ENCODE measurements at places on chromosomes 1 and 21.

DNA sequence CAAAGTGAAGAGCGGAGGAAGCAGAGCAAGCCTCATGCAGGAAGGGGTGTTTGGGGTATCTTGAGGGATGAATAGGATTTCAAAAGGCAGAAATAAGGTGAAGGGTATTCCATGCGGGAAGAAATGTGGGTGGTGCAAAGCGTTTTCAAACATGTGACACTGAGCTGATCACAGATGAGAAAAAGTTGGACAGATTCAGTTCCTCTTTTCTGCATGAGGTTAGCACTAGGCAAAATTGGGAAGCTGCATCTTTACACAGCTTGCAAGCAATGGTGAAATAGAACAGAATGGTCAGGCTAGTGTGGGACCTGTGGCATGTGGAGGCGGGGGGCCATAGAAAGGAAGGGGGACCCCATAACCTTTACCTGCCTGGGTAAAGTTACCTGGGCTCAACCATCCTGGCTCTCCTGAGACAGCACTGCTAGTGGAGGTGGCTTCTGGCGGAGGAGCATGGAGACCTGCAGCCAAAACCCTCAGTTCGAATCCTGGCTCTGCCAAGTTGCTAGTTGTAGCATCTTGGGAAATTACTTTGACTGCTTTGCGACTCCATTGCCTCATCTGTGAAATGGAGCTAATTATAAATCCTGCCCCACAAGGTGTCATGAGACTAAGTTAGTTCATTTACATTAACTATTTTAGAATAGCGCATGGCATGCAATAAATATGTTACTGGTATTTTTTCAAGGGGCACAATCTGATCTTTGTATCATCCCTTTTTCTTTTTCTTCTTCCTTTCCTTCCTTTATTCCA lies 16.4 kb downstream of the KCNA10 start:
- no peak for DNase-seq

DNA sequence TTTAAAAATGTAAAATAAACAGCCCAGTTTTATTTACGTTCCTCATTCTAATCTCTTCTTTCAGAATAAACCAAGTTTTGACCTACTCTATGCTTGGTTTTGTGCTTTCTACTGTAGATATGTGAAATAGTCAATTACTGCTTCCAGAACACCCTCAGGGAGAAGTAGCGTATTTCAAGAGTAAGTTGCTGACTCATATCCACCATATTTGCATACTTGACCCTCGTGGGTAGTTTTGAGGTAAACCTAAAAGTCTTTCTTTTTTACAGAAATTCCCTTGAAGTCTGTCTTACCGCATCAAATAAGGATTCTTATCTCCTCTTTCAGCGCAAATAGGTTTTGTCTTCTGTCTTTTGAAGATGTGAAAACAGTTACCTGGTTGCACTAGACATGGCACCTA lies 1.4 kb upstream of the OR2L3 start:
- no peak for DNase-seq

GRCh38 chr1:198761859-198762616 lies 123.2 kb downstream of the PTPRC start:
- no peak for DNase-seq

DNA sequence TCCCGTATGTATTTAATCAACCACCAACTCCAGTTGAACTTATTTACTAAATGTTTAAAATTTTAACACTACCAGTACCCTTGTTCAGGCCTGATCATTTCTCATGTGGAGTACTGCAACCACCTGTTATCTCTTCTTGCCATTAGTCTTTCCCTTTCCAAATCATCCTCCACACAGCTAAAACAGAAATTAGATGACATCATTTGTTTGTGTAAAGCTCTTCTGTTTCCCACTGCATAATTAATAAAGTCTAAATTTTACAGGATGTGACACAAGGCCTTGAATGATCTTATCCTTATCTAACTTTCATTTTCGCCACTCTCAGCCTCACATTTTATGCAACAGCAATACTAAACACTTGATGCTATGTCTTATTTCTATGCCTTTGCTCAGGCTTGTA lies 24.4 kb downstream of the GDAP2 start:
- DNase-seq, result no peak

- DNase-seq, result no peak
Measured at GRCh38 chr1:88043834-88044233, 640.2 kb upstream of the PKN2 start.

DNA sequence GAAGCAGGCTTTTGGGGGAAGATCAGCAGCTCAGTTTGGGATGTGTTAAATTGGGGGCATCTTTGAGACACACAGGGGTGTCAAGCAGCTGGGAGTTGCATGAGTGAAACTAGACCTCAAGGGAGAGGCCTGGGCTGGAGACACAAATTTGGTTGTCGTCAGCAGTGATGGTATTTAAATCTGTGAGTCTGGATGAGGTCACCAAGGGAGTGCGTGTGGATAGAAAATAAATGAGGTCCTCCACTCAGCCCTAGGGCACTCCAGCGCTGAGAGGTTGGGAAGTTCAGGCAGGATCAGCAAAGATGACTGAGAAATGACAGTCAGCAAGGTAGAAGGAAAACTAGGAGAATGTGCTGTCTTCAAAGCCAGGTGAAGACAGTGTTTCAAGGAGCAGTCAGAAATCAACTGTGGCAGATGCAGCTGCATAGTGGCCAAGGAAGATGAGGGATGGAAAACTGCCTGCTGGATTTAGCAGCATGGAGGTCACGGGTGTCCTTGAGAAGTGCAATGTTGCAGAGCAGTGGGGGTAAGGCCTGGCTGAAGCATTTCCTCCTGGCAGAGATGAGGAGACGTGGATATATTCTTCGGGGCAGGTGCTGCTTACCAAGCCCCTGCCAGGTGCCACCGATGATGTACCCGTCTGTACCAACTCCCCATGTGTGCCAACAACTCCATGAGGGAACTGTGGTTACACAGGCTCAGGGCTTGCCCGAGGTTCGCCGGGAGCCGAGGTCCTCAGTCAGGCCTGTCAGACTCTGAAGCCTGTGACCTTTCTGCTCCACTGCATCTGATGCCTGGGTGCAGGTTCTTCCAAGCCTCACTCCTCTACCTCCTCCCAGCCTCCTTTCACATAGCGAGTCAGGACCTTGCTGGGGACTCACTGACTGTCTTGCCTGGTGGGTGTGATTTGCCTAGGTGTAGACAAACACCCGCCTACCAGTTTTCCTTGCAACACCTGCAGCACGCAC lies 11.3 kb downstream of the MAP7D1 start:
- no peak for DNase-seq

- no peak for DNase-seq
Measured at GRCh38 chr1:32652244-32652962, 1.4 kb downstream of the RBBP4 start.

GRCh38 chr1:161133220-161133740 lies 813 bp upstream of the DEDD start:
- DNase-seq, result no peak

- no peak for DNase-seq
Measured at GRCh38 chr1:113219377-113219776, 146.4 kb downstream of the LRIG2 start.

DNA sequence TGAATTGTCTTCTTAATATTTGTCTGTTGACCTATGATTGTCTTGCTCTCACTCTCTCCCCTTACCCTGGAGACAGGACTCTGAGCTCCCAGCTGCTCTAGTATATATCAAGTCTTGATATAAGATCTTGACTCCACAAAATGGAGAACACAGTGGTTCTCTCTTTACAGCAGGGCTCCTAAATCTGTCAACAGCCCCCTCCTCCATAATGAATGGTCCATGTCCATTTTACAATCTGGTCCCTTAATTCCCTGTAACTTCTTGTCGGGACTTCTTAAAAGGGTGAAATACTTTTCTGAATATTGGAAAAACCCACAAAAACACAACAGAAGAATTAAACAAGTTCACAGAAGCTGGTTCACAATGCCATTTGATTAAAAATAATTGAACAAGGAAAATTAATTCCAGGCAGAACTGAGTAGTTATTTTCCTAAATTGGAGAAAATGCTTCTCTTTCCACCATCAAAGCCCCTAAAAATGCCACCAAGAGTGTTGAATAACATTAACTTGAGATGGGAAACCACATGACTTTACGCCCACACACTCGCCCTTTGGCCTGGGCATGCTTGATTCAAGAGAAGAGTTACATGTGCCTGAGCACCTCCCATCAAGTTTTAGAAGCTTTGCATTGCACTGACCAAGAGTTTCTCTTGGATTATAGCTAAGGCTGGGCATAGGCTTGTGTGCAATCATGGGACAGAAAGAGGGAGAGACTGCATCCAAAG lies 109.8 kb downstream of the TOMM20 start:
- DNase-seq, result peak; percentile 46

DNA sequence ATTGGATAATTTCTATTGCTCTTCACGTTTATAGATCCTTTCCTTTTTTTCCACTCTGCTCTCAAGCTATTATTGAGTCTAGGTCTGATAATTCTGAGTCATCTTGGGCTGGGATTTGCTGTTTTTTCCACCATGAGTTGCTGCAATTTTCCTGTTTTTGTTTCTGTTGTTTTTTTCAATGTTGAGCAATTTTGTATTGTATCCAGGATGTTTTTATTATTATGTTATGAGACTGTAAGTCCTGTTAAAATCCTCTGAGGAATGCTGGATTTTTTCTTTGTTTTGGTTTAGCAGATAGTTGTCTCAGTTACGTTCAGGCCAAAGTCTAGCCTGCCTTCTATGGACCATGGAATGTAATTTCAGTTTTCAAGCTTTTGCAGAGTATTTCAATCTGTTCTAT lies 13.0 kb upstream of the SLC35A3 start:
- no peak for DNase-seq

DNA sequence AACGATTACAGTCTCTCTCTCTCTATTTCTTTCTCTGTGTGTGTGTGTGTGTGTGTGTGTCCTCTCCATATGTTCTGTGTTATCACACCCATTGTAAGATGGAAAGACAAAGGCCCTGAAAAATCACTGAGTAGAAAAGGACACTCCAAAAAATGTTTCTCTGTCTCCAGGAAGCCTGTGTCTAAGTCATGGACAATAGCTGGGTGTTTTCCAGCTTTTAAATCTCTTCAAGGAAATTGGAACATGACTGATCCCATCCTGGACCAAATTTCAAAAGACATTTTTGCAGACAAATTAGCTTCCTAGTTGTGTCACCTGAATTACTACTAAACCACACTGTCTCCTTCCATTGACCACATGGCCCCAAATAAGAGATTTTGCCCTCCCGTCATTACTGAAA lies 31.0 kb upstream of the LMX1A start:
- no peak for DNase-seq

DNA sequence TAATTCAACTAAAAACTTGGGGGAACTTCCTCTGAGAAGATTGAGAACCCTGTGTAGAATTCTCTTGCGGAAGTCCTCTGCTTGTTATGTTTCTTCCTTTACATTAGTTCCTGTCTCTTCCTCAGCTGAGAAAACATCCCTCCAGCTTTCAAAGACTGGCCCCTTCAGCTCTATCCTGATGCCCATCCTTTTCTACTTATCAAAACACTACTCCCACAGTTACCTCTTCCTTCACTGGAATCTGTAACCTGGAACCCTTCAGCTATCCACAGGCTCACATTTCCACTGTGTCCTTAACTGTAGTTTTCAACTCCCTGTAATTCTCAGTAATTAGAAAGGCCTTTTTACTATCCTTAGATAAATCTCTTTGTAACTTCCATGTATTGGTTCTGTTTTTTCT lies 6.0 kb upstream of the DEDD start:
- DNase-seq, result no peak

GRCh38 chr1:21783679-21784603 lies 992 bp upstream of the USP48 start:
- no peak for DNase-seq

- DNase-seq, result no peak
Measured at GRCh38 chr1:178955391-178955954, 70.2 kb upstream of the FAM20B start.

DNA sequence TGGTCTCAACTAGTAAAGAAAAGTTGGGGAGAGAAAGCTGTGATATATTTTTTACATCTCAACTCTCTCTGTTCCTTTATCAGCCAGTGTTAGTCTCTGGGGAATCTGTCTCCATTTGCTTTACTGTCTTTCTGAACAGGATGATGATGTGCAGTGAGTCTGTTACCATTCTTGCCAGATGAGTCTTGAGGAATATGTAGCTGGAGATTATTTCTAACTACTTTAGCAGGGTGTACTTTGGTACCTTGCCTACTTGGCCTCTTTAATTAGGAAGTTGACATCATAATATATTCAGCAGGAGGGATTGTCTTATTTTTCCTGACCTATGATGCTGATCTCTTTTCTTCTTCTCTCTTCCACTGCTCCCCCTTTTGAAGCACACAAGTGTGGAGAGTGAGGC lies 15.7 kb upstream of the HAX1 start:
- DNase-seq, result no peak

- no peak for DNase-seq
Measured at GRCh38 chr1:155973723-155974122, 4.6 kb downstream of the ARHGEF2 start.

DNA sequence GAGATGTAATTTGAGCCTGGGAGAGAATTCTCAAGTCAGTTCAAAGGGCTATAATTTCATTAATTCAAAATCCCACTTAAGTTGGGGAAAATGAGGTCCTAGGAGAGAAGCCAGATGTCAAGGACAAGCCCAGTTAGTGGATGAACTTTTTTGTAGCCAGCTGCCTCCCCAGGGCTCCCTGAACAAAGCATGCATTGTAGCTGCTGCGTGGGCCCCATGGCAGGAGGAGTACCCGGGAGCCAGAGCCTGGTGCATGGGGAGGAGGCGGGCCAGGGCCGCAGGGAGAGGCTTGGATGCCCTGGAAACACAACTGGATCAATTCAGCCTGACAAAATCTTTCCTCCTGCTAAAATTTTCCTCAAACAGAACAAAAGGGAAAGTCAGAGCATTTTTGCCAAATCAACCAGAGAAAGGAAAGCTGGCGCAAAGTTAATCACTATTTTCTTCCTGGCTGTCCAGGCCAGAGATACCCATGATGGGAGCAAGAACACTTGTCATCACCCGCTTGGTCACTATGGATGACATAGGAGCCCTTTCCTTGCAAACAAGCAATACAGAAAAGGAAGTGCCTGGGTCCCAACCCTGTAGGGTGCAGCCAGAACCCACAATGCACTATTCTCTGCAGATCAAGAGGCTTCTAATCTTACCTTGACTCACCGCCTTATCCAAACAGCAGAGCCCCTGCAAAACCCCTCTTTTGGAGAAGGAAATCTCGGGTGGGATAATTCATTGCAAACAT lies 248.1 kb upstream of the RAB4A start:
- DNase-seq, result no peak

- DNase-seq, result no peak
Measured at GRCh38 chr1:54716299-54717047, 812 bp downstream of the TTC4 start.

DNA sequence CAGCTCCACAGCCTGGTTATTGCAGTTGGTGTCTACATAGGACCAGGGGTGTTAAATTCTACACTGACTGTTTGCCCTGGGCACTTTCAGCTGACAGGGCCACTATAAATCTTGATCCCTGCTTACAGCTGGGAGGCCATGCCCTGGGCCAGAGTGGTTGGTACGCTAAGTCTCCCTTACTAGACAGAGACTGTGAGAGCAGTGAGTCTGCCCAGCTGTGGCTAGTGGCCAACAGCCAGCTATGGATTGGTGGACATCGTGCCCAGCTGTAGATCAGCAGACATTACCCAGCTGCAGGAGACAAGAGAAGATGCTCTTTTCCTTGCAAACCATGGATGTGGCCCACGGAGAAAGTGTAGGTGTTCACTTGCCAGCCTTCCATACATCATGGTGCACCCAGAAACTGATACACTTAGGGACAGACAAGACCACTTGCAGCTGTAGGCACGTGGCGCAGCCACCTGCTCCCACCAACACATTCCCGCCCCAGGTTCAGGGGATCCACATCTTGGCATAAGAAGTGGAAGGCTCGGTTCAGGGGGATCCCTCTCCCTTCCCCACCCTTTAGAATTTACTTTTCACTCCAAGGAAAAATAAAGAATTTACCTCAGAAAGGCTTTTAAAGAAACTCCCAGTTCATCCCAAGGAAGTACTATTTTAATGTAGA lies 16.4 kb upstream of the PAX7 start:
- no peak for DNase-seq
